ENCODE measurements at places on chromosomes 11 and 22.

DNA sequence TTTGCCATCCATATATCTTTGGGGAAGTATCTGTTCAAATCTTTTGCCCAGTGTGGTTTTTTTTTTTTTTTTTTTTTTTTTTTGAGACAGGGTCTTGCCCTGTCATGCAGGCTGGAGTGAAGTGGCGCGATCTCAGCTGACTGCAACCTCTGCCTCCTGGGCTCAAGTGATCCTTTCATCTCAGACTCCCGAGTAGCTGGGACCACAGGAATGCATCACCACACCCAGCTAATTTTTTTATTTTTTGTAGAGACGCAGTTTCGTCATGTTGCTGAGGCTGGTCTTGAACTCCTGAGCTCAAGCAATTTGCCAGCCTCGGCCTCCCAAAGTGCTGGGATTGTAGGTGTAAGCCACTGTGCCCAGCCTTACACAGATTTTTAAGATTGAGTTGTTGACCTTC lies 4.8 kb upstream of the FAM118A start:
- no peak for DNase-seq

GRCh38 chr11:86579406-86579731 lies 93.0 kb downstream of the ME3 start:
- no peak for DNase-seq

DNA sequence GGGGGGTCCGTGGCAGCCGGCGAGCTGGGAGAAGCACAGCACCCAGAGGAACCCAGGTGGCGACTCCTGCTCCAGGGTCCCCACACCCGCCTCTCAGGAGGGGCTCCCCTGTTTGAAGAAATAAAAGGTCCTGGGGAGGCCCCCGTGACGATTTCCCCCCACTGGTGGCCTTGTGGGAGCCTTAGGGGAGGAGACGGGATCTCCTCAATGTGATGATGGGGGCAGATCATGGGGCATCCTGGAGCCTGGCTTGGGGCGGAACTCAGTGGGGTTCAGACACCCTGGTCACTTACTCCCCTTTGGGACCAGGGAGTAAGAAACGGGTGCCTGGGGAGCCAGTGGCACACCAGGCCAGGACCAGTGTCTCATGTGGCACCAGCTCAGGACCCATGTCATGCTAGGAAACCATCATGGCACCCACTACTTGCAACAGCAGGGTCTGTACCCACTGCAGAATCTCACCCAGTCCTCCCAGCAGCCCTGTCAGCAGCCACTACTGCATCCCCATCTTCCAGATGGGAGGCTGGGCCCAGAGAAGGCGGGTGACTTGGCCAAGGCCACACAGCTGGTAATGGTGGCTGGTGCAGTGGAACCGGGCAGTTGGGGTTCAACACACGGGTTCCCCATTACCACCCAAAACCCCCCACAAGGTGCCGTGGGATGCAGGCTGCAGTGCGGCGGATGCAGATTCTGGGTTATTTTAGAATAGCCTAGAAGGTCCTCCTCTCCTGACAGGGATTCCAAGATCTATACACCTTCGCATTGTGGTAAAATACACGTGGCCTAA lies 130.7 kb downstream of the CTTN start:
- DNase-seq = no peak

DNA sequence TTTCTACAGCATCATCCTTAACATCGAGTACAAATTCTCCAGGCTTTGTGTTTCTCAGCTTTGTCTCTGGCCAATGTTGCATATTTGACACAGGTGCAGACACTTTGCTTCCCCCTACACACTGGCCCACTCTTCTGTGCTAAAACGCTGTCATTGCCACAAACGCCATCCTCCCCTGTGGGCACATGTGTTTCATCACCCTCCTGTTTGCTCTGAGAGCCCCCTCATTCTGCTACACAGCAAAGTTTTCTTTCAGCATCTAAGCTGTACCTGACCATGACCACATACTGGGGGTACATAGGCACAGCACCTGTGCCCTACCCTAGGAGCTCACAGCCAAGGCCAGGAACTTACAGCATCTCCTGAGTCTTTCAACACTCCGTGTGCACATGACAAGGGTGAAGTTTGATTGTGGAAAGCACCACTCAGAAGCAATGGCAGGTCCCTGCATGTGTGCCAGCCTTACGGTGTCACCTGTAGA lies 7.9 kb upstream of the IGLL5 start:
- no peak for DNase-seq

DNA sequence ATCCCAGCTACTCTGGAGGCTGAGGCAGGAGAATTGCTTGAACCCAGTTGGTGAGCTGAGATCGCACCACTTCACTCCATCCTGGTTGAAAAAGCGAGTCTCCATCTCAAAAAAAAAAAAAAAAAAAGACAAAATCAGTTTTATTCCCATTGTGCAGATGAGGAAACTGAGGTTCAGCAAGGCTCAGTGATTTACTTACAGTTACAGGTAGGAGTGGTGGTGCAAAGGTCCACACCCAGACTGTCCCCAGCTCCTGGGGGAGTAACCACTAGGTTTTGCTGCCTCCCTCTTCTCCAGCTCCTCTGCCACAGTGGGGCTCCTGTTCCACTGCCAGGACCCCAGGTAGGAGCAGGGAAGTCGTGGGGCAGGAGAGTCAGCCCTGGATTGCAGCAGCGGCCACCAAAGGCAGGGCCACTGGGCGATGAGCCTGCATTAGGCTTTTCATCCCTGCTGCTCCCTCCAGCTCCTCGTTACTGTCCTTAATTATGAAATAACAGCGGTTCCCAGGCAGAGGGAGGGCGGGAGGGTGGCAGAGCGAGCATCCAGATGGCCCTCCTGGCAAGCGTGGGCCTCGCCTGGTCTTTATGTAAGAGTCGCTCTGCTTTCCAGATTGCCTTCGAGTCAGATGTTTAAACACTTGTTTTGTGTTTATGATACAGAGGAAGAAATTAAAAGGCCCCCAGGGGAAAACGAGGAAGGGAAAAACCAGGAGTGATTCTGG lies 15.5 kb upstream of the RASD2 start:
- DNase-seq = no peak

- DNase-seq = no peak
Observed at GRCh38 chr11:8070417-8071115, 10.4 kb upstream of the TUB start.

DNA sequence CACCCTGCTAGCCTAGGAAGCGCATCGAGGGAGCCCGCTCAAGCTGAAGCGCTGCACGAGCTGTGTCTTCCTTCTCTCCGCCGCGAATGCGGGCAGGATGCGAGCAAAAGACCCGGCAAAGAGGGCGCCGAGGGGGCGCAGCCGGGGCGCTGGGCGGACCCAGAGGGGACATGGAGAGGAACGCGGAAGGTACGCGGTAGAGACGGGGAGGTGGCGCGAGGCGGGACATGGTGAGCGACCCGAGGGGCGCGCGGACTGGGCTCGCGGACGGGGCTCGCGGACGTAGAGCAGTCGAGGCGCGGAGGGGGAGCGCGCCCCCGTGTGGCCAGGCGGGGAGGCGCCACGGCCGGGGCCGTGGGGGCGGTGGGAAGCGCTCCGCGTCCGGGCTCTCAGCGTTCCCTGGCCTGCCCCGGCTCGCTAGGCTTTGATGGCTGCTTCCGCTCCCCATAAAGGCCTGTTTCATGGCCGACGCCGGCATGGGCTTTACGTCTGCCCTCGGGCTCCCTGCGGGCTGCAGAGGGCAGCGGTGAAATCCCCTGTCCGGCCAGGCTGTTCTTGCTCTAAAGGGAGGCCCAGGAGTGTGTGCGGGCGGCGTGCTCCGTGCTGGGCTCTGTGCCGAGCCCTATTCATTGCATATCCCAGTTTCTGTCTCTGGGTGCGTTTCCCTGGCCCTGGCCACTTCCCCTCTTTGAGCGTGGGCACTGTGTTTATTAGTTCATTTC lies 31.2 kb upstream of the TRIM29 start:
- DNase-seq = no peak

DNA sequence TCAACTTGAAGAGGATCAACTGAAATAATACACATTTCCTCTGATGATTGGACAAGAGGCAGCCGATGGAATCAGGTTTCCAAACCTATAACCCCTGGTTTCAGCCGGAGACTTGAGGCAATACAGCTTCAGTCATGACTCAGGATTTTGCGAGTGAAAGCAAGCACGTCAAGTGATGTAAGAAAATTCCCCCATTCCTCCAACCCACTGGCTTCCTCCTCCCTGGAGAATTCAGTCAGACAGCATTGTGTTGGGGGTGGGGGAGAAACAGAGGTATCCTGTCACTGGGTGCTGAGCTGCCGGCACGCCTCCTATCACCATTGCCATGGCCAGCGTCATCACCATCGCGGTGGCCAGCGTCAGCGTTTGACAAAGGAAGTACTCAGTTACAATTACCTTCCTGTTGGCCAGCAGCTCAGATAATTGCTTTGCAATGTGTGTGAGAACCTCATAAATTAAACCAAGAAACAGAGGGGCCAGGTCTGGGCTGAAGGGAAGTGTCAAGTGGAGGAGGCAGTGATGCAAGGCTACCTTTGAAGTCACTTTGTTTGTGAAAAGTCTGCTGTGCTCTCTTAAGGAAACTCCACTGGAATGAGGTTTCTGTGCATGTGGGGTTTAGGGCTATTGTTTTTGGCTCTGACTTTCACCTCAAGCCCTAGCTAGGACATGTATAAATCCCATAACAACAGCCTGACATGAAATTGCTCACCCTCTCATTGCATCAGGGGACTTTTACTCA lies 50.2 kb downstream of the LIF start:
- DNase-seq = no peak

GRCh38 chr11:117851106-117851505 lies 25.4 kb downstream of the FXYD6 start:
- no peak for DNase-seq

DNA sequence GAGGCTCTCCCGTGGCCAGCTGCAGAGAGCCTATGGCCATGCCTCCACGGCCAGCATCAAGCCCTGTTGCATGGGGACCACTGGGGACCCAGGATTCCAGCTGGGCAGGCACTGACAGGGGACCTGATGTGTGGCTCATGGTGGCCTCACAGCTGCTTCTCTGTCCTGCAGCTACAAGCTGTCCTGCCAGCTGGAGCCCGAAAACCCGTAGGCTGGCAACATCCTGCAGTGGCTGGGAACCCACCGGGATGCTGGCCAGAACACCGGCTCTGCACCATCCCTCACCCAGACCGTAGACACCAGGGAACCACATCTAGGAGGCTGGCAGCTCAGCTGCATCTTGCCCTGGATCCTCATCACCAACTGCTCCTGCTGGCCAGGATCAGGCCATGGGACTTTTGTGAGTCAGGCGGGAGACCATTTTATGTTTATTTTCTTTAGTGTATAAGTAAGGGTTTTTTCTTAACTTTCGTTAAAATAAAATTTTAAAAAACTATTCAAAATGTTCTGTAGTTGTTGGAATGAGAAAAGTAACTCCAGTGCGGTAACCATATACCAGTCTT lies 7.9 kb downstream of the RGL4 start:
- DNase-seq = no peak

DNA sequence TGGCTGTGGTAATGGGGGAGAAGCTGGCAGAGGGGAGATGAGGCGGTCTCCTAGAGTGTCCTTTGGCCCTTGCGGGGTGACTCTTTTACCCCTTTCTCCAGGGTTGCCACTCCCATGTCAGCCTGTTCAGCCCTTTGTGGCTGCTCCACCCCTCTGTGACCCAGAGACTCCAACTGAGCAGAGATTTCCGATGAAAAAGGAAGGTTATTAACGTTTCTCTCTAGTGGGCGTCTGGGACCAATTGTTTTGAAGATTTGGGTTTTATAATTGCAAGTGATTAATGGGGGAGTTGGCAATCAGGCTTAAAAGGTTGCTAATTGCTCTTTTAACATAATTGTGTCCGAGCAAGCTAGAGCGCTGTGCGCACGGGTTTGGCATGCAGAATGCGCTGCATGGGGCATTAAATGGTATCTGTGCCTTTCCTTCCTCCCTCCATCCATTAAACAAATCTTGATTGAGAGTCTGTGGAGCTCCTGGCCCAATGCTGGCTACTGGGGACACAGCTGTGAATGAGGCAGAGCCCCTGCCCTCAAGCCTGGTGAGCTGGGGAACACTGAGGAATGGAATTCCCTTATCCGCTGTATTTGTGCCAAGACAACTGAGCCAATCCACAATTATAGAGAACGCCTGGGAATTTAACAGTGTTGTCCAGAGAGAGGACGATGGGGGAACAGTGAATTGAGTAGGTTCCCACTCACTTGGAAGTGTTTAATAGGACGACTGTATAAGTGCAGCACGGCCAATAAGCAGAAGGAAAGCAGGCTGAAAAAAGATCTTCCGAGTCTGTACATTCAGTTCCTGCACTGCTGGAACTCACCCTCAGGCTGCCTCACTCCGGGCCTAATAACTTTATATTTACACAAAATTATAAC lies 295.9 kb downstream of the MIAT start:
- no peak for DNase-seq

DNA sequence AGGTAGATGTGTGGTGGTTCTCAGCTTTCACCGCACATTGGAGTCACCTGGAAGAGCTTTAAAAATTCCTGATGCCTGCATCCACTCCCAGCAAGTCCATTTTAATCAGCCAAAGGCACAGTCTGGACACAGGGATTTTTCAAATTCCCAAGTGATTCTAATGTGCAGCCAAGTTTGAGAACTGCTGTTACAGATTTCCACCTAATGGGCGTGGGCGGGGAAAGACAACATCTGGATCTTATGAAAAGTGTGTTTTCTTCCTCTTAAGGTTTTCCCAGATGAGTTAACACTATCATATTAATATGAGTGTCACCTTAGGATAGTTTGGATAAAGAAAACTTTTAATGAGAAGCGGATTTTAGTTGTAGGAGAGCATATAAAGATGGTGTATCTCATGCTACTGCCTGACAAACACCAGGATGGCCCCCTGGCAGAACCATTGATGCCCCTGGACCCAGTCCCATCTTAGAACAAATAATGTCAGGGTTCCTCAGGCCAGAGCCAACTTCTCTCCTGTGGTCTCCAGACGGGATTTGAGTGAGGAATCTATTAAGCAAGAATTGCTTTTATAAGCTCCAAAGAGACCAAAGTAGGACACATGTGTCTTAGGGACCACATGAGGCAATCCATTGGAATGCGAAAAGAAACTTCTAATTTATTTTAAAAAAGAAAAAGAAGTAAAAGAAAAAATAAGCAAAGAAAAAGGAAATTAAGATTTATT lies 31.9 kb downstream of the POU2AF1 start:
- no peak for DNase-seq

- DNase-seq = no peak
Observed at GRCh38 chr11:69295079-69295994, 1.4 kb downstream of the MYEOV start.

DNA sequence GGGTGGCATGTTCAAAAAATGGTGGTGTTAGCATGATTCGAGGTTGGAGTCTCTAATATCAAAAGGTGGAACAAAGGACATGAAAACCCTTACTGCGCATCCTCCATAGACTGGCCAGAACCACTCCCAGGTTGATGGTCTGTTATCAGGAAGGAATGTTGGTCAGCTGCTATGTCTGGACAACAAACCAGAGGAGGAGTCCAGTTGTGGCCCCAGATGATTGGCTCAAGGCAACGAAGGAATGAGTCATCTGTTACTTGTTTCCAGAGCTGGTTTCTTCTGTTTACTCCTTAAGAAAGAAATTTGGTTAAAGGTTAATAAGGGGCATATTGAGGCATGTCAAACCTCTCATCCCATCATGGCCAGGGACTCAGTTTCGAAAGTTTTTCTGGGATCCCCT lies 56.8 kb upstream of the GRIA4 start:
- no peak for DNase-seq

GRCh38 chr11:110524238-110524637 lies 94.5 kb downstream of the FDX1 start:
- no peak for DNase-seq

GRCh38 chr11:61098778-61099177 lies 3.5 kb upstream of the CD5 start:
- DNase-seq = no peak

GRCh38 chr11:5230266-5230665 lies 3.4 kb upstream of the HBB start:
- no peak for DNase-seq

- DNase-seq = no peak
Observed at GRCh38 chr11:128897826-128898225, 6.7 kb downstream of the KCNJ5 start.
